Choroid plexus epithelial cell (primary cell): ENCODE measurements at places on chromosomes 7 and 10.
A peak's percentile ranks its signal among the peaks of the same experiment; 100 is the strongest.

- DNase-seq: no peak
These were observed 248.3 kb downstream of the ZMYND11 start for GRCh38 chr10:383519-383918.

GRCh38 chr7:94513565-94513860, 3.9 kb downstream of the CASD1 start:
- DNase-seq: peak; percentile 5

- no peak for DNase-seq
These were observed 22.3 kb upstream of the IL15RA start for GRCh38 chr10:5999440-6000165.

- DNase-seq: no peak
These were observed 1.3 kb downstream of the RFC2 start for GRCh38 chr7:74252893-74253292.

DNA sequence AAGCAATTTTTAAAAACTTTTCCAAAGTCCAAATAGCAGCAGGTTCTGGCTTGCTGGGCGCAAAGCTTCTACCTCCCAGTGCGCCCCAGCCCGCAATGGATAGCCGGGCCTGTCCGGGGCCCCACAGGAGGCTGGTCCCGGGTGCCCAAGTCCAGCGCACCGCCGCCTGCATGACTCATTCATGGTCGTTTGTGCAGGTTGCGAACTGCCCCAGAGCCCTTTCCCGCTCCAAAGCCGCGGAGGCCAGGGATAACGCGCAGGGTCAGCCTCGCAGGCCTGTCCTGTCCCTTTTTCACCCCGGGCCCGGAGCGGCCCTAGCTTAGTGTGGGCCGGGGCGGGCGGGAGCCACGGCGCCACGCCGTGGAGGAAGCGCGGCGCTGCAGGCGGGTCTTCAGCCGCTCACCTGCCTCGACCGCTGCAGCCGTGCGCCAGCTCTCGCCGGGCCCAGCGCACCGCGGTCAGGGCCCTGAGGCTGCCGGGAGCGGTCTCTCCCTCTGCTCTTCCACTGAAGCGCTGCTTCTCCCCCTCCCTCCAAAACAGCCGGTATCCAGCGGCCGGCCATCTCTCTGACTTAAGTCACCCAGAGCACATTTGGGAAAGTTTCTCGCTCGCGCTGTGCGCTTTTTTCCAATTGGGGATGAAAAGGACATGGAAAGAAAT, 1.7 kb upstream of the EGR2 start:
- peak; percentile 75 for DNase-seq

DNA sequence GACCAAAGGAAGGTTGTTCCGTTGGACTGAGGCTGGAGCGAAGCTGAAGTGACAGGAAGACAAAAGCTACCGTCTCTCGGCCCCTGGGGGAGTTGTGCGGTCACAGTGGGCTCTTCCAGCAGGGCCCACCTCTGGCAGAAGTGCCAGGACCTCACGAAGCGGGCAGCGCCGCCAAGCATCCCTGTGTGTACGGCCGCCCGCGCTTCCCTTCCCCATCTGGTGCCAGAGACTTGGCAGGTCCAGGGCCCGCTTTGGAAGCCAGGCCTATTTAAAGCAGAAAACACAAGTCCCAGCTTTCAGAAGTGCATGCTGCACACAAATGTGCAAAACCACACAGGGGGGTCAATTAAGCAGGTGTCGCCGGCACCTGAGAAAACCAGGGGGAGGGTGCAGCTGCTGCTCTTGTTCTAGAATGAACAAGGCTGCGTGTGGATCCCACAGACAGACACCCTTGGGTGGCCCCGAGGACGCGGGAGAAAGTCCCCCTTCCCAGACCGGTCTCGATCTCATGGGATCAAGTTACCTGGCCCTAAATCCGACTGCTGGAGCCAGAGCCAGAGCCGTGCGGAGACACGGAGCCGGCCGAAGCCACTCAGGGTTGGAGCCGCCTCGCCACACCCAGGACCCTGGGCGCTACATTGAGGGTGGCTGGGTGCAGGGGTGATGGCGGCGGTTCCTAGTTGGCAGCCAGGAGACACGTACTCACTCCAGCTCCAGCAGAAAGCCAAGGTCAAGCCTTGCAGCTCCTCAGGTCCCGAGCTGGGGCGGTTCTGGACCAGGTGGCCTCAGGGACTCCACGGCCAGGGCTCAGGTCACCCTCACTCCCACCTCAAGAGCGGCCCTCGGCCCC, 51.8 kb upstream of the PPP2R2D start:
- DNase-seq: no peak

GRCh38 chr7:36787933-36788378, 63.7 kb upstream of the AOAH start:
- DNase-seq: no peak

DNA sequence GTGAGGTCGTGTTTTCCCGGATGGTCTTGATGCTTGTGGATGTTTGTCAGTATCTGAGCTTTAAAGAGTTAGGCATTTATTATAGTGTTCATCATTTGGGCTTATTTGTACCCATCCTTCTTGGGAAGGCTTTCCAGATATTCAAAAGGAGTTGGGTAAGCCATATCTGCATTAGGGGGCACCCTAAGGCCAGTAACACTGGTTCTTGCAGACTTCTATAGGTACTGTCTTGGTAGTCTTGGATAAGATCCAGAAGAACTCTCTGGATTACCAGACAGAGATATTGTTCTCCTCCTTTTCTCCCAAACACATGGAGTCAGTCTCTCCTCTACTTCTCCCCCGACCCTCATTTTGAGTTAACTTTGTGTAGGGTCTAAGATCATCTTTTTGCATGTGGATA, 92.8 kb downstream of the SDK1 start:
- peak; percentile 32 for DNase-seq

GRCh38 chr7:129188892-129189660, 643 bp downstream of the SMO start:
- peak; percentile 26 for DNase-seq

DNA sequence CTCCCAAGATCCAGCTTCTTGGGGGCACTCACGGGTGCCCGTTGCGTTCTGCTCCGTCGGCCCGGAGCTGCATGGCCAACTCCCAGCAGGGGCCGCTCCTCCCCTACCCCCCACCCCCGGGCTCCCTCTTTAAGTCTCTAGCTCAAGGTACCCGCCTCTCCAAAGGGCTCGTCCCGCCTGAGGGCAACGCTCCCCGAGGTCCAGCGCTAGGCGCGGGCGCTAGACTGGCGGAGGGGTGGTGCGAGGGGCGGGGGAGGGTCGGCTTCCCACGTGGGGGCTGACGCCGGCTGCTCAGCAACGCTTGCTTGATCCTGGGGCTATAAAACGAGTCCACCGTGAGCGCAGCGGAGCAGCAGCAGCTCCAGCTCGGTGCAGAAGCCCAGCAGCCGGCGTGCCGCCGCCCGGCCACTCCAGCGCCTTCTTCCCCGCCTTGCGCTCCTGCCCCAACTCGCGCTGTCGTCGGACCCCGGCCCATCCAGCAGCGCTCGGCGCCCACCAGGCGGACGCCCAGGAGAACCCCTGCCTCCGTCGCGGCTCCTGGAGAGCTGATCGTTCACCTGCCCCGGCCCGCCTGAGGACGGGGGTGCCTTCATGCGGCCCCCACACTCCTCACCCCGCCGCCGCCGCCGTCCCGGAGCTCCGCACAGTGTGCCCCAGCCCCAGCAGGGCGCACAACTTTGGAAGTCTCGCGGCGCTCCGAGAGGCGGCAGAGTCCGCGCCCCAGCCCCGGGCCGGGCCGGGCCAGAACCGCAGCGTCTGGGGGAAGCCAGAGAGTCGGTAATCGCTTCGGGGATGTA, at the start of gene ADRA2A:
TSS of gene ADRA2A (plus strand) at position 348 of the 797 bp plus-strand sequence. CDS start 968 bp downstream, outside the sequence.
- peak; percentile 41 for DNase-seq

GRCh38 chr7:73470208-73470607, 36.6 kb downstream of the FZD9 start:
- DNase-seq: no peak

DNA sequence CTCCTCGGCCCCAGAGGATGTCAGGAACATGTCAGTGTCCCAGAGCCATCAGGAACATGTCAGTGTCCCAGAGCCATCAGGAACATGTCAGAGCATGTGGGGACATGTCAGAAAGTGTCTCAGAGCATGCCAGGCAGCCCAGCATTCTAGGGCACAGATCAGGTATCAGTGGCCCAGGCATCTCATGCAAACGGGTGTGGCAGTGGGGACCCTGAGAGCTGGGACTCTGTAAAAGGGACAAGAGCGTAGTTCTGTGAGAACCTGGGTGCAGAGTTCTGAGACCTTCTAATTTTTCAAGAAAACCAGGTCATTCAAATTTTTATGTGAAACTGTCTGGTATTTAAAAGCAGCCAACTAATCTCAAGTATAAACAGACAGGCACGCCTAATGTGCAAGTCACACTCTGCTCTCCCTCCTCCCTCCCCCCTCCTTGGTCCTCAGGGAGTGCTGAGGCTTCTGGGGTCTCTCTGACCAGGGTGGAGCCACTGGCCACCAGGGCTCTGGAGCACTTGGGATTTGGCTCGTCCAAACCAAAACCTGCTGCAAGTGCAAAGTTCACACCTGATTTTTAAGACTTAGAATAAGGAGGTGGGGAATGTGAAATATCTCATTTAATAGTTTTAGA, 64.6 kb downstream of the ALOX5 start:
- DNase-seq: no peak

GRCh38 chr7:7569081-7569527, 2.4 kb downstream of the MIOS start:
- no peak for DNase-seq

- no peak for DNase-seq
These were observed 57.7 kb downstream of the PRTFDC1 start for GRCh38 chr10:24894728-24895127.

GRCh38 chr10:22978287-22978686, 50.4 kb downstream of the ARMC3 start:
- no peak for DNase-seq

GRCh38 chr10:68247931-68248330, 16.0 kb upstream of the ATOH7 start:
- no peak for DNase-seq

- no peak for DNase-seq
These were observed 212.8 kb downstream of the ADARB2 start for GRCh38 chr10:1524540-1524939.

DNA sequence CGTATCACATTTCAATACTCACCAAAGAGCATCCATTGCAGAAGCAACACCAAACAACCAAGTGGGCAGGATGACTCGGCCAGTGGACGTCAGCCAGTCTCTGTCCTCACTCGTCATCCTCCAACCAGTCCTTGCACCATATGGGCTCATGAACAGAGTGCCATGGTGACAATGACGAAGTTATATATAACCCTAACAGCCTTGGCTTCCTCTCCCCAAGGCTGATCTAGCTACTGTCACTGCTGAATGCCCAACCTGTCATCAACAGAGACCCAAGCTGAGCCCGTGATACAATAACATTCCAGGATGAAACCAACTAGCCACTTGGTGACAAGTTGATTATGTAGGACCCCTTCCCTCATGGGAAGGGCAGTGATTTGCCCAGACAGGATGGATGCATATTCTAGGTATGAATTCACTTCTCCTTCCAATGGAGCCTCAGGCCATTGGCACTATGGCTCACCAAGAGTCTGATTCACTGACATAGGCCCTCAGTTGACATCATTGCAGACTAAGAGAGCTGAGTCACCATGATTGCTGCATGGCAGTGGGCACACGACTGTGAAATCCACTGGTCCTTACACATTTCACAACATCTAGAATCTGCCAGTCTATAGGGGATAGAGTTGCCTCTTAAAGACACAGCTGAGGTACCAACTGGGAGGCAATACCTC, 26.3 kb upstream of the PPIF start:
- peak; percentile 48 for DNase-seq

DNA sequence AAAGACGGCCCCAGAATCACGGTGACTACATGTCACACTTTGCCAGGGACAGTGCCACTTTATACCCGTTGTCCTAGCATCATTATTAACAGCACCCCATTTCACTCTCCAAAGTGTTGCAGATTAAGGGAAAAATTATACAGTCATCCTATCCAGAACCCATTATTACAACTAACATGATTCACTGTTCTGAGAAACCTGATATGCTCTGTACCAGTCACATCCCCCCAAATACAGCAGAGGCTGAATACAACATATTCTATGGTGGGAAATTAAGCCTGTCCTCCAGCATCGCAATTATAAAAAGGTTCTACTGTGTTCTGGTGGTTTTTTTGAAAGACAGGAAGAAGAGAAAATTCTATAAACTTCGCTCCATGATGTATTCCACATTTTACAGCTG, 162.1 kb downstream of the JAZF1 start:
- peak; percentile 47 for DNase-seq

GRCh38 chr10:42955493-42955889, 121.4 kb upstream of the RET start:
- DNase-seq: no peak

DNA sequence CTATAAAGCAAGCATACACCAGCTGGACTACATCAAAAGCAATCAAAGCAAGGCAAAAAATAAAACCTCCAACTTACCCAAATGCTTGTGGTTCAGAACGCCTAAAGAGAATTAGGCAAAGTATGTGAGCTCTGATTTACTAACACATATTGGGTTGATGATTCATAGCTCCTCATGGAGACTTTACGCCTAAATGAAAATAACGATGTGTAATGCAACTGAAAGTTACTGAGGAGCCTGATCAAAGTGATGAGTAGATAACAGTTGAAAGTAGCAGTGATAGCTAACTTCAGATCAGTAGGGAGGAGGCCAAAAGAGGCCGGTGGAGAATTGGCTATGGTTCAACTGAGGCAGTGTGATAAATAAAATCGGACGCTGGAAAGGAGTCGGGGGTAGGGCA, 85.0 kb downstream of the MPP7 start:
- DNase-seq: peak; percentile 74

- no peak for DNase-seq
These were observed 348.1 kb downstream of the ANKRD7 start for GRCh38 chr7:118572604-118573003.

DNA sequence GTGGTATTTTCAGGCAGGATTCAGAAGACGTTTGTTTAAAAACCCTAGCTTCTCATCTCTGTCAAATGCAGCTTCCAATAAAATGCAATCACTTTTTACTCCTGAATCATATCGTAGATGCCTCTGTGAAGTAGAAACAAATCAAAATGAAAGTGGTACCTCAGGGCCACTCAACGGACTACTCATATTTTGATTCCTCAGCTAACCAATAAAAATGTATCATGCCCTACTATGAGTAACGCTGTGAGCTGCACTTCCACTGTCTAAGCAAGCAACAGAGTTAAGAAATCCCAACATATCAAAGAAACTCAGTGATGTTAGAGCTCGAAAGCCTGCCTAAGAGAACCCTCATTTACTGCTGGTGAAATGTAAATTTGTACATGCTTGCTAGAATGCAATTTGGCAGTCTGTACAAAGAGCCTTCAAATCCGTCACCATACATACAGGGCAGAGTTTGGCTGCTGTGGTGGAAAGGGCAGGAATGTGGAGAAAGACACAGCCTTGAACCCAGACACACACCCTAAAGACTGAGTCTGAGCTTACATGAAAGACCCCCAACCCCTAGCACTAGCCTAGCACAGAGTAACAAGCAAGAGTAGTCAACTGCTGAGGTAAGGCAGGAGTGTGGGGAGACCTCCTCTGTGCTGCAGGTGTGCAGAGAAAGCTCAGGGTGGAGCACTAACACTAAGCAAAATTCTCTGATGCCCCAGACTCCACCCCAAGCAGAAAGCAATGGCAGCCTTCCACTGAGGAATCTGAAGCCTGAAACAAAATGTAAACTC, 151.5 kb downstream of the ANK3 start:
- DNase-seq: peak; percentile 81

GRCh38 chr10:33818343-33818742, 483.9 kb upstream of the NRP1 start:
- DNase-seq: no peak
